ENCODE measurements at places on chromosomes 13 and 19.
A peak's percentile ranks its signal among the peaks of the same experiment; 100 is the strongest.

DNA sequence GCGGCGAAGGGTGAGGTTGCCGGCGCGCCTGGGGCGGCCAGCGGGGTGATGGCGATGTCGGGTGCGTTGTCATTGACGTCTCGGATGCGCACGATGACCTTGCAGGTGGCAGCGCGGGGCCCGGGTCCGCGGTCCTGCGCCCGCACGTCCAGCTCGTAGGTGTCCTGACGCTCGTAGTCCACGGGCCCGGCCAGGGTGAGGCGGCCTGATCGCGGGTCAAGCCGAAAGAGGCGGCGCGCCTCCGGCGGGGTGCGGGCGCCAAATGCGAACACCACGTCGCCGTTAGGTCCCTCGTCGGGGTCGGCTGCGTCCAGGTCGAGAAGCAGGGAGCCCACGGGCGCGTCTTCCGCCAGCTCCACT lies 1.1 kb downstream of the PCDH8 start:
- H3K27ac ChIP-seq: no peak overlapping the region
- H3K4me3 ChIP-seq: no peak overlapping the region
- peaks cover 46% of the 10 kb centered on the region for H3K27me3 ChIP-seq
- peaks cover 21% of the 10 kb centered on the region for H3K4me1 ChIP-seq

GRCh38 chr19:46288896-46289588 lies 7.8 kb upstream of the HIF3A start:
- H3K4me1 ChIP-seq: no peaks in the 10 kb centered on the region
- no peak for DNase-seq
- peaks cover 11% of the 10 kb centered on the region for H3K27me3 ChIP-seq
- no peak overlapping the region for H3K27ac ChIP-seq
- H3K4me3 ChIP-seq: no peak overlapping the region
- H3K36me3 ChIP-seq: no peaks in the 10 kb centered on the region

DNA sequence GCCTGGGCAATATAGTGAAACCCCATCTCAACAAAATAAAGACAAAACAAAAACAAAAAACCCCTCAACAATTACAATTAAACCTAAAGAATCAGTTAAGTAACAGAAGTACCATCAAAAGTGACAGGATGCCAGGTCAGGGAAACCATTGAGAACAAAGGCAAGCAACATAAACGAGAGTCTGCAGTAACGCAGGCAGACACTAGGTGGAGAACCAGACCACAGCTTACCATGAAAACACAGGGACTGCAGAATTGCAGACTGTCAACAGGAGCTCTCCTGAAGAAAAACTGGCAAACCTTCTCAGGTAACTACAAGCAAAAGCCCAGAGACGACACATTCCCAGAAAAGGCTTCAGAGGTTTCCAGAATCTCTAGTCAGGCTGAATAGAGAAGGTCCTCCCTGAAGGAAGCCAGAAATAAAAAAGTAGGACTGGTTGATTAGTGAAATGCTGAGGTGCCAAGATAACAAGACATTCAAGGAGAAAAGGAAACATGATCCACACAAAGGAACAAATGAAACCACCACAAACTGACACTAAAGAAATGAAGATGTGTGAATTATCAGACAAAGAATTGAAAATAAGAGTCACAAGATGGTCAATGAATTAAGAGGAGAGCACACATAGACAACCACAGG lies 2.2 kb upstream of the ZNF665 start:
- no peaks in the 10 kb centered on the region for H3K27me3 ChIP-seq
- H3K4me3 ChIP-seq: no peak overlapping the region
- H3K36me3 ChIP-seq: peaks cover 15% of the 10 kb centered on the region
- peak; percentile 63 for DNase-seq
- no peaks in the 10 kb centered on the region for H3K4me1 ChIP-seq

DNA sequence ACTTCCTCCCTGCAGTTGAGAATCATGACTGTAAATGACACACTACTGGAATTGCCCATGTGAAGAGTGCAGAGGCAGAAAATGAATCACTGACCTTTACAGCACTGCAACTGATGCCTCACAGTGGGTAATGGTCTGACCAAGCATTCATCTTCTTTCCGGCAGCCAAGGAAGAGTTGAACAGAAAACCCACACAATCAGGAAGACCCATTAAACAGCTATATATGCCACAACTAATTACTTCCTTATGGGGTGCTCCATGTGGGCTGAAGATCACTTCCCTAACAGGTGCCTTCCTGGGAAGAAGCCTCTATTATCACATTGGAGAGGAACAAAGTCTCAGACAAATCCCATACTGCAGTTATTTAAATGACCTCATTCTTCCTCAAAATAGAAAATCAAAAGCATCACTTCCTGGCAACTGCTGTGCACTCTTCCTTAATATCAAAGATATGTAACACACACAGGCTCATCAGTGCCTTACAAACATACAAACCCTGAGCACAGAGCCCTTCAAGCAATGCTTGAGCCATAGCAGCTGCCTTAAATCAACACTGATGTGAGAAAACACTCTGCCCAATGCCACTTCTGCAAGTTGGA lies 45.8 kb downstream of the RUBCNL start:
- no peaks in the 10 kb centered on the region for H3K36me3 ChIP-seq
- no peak for DNase-seq
- H3K4me1 ChIP-seq: no peaks in the 10 kb centered on the region
- H3K27me3 ChIP-seq: peaks cover 7% of the 10 kb centered on the region

- peaks cover 18% of the 10 kb centered on the region for H3K27me3 ChIP-seq
- H3K4me1 ChIP-seq: no peaks in the 10 kb centered on the region
- H3K4me3 ChIP-seq: no peak overlapping the region
- H3K36me3 ChIP-seq: no peaks in the 10 kb centered on the region
Observed at GRCh38 chr19:2986951-2987524, 9.7 kb downstream of the TLE6 start.

DNA sequence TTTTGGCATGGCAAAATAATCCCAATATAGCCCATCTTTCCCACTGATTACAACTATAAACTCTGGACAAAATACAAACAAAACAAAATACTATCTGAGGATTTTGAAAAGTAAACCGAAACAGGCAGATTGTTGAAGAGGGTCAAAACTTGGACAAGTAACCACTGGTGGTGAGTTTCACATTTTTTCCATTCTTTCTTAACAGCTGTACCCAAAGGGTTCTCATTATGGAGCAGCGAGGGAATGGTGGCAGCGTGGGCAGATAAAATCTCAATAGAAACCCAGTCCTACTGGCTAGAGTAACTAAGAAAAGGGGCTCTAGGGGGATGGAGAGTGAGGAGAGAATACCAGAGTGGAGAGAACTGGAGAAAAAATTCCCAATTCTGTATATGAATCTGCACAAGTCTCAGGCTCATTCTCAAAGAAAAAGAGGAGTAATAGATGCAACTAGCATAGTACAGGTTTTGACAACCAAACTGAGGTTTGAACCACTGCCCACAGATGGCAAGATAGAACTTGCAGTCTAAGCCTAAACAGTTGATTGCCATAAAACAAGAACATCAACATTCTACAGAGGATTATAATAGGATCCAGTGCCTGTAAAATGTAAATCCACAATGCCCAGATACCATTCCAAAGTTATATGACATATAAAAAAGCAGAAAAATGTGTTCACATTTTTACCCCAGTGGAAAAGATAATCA lies 284.5 kb downstream of the KCNRG start:
- DNase-seq: no peak
- H3K4me1 ChIP-seq: no peaks in the 10 kb centered on the region
- no peak overlapping the region for H3K4me3 ChIP-seq
- no peaks in the 10 kb centered on the region for H3K36me3 ChIP-seq
- H3K27ac ChIP-seq: no peak overlapping the region
- H3K27me3 ChIP-seq: no peaks in the 10 kb centered on the region

DNA sequence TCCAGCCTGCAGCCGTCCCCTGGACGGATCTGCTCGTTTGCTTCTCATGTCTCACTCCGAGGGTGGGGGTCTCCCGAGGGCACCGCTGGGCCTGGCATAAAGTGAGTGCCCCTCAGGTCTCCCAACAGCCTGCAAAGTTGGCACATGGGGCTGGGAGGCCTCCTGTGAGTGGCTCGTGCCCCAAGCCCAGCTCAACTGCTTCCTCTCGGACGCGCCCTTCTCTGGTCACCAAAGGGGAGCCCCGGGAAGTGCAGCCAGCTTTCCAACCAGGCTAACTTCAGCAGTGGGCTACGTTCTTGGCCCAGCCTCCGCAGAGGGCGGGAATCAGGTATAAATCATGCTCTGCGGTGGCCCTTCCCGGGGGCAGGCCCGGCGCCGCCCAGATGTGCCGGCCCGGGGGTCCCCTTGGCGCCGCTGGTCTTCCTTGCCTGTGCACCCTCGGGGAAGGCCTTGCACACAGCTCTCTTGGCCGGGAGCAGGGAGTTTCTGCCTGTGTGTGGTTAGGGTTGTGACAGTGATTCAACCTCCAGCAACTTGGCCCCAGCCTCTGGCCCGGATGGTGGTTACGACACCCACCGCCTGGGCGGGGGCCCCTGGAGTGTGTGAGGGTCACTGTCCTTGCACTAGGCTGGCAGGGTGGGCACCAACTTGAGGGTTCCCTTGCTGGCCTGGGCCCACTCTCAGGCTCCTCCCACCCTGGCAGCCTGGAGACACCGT lies 20.7 kb downstream of the CEBPG start:
- H3K27ac ChIP-seq: no peak overlapping the region
- H3K4me1 ChIP-seq: no peaks in the 10 kb centered on the region
- H3K4me3 ChIP-seq: no peak overlapping the region
- H3K36me3 ChIP-seq: peaks cover 19% of the 10 kb centered on the region
- DNase-seq: no peak
- H3K27me3 ChIP-seq: no peaks in the 10 kb centered on the region

DNA sequence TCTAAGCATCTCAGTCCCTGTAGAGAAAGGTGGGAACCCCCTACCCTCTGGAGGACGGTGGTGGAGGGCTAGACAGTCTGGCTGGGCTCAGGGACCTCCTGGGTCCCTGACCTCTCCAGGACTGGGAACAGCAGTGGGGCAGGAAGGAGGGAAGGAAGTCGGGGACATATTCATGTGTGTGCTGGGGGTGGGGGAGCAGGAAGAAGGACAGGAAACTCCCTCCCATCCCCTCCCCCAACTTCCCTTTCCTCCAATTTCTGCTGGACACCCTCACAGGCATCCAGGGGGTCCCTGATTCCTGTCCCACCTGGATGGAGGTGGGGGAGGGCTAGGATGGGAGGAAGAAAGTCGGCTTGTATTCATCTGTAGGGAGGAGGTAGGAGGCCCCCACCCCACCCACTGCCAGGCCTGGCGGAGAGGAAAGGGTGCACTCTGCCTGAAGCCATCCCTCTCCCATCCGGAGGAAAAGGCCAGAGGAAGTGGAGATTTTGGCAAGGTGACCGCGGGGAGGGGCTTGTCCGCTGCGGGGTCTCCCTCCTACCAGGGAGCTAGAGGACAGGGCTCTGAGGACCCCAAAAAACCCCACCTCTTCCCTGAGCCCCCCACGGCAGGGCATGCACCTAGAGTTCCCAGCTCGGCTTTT lies 2.3 kb downstream of the NOVA2 start:
- DNase-seq: no peak
- peaks cover 92% of the 10 kb centered on the region for H3K27me3 ChIP-seq
- no peak overlapping the region for H3K4me3 ChIP-seq
- H3K4me1 ChIP-seq: peaks cover 15% of the 10 kb centered on the region
- no peak overlapping the region for H3K27ac ChIP-seq

DNA sequence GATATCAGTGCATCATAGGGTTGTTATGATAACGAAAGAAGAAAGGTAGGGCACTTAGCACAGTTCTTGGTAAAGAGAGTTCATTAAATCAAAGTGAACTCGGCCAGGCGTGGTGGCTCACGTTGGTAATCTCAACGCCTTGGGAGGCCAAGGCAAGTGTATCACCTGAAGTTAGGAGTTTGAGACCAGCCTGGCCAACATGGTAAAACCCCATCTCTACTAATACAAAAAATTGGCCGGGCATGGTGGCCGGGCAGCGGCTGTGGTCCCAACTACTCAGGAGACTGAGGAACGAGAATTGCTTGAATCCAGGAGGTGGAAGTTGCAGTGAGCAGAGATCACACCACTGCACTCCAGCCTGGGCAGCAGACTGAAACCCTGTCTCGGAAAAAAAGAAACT lies 19.1 kb downstream of the PSPC1 start:
- peaks cover 8% of the 10 kb centered on the region for H3K4me1 ChIP-seq
- no peak overlapping the region for H3K4me3 ChIP-seq
- H3K27me3 ChIP-seq: no peaks in the 10 kb centered on the region
- no peak overlapping the region for H3K27ac ChIP-seq

Data from Calu3 (cell line).